ENCODE measurements at places on chromosomes 16 and 17.

GRCh38 chr17:78862073-78863023 lies 21.7 kb upstream of the USP36 start:
- peak; percentile 69 for DNase-seq

- DNase-seq = no peak
These were observed 426.6 kb downstream of the PMP22 start for GRCh38 chr17:14838567-14838966.

DNA sequence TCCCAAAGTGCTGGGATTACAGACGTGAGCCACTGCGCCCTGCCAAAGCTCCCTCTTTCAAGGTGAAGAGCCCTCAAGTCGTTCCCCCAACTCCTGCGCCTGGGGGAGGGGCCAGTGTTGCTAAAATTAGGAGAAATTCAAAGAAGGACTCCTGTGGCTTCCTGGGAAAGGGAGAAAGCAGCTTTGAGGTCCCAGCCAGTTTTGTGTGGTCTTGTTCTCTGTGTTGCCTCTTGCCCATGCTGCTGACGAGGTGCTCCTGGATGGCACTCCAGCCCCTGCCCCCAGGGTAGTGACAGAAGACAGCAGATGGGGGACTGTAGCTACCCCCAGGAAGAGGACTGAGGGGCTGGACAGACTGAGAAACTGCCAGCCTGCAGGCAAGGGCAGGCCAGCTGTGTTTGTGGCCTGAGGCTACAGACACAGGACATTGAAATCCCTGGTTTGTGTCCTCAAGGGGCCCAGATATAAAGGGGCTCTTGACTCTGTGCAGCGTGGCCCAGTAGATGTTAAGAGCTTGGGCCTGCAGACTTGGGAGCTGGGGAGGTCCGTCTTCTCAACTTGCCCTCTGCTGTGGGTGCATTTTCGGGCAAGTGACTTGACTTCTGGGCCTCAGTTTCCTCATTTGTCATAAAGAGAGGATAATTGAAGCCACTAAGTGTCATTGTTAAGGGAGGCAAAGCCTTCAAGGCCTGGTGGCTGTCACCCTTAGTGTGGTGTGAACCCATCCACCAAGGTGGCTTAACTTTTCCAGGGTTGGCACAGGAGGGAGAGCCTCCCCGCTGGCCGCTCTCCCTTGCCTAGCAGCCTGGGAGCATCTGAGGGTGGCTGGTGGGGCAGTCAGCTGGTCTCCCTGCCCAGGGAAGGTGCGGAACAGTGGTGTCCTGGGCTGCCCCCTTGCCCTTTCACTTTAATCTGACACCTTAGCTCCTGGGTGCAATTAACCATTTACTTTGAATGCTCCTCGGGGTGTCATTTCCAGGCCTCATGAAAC lies 4.1 kb downstream of the UBALD2 start:
- no peak for DNase-seq

DNA sequence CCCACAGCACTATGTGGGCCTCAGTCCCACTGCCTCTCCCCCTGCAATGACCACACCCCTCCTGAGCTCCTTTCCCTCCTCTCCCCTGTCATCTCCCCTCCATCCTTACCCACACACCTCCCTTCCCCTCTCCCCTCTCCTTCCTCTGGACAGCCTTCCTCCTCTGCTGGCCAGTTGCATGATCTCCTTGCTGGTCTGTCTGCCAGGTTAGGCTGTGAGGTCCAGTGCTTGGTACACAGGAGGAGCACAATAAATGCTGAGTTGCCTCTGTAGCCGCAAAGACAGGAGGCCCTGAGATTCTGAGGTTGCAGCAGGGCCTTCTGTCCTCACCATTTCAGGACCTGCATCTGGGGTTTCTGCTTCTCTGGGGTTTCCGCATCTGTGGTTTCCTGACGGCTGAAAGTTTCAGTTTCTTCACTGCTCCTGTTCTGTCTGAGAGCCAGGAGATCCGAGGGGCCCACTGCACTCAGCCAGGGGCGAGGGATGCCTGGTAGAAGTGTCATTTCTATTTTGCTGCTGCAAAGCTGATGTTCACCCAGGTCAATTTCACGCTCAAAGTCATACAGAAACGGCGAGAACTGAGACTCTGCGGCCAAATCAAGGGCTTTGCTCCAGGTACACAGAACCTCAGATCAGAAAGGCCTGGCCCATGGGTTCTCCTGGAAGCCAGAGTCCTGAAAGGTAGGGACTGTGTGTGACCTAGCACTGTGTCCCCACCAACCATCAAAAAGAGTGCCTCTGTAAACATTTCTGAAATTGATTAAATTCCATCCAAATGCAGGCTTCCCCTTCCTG lies 4.6 kb upstream of the SLC12A3 start:
- no peak for DNase-seq

DNA sequence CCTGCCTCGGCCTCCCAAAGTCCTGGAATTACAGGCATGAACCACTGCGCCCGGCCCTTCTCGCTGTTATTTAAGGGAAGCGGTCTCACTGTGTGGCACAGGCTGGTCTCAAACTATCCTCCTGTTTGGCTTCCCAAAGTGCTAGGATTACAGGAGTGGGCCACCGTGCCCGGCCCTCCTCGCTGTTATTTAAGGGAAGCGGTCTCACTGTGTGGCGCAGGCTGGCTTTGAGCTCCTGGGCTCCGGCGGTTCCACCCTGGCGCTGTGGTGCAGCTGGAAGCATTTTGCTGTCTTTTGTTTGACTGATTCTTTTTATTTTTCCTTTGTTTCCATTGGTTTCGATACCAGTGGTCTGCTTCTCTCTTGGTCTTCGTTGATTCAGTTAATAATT lies 40.7 kb downstream of the FOXK2 start:
- DNase-seq = no peak

- no peak for DNase-seq
These were observed 23.0 kb upstream of the CHMP6 start for GRCh38 chr17:80968602-80969029.

DNA sequence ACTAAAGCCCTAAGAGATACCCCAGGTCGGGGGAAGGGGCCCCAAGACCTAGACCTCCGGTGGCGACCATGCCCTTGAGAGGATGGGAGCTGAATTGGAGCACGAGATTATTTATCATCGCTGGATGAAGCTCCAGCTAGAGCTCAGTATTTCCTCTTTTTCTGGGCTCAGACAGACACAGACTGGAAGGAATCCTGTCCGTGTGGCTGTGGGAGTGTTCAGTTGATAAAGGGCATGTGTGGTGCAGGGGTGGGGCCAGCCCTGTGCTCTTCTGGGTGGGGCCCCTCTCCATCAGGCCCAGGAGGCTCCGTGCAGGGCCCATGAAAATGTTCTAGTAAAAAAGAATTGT lies 6.3 kb upstream of the CBX4 start:
- no peak for DNase-seq

- no peak for DNase-seq
These were observed 95.1 kb upstream of the TMEM132E start for GRCh38 chr17:34484193-34484733.

DNA sequence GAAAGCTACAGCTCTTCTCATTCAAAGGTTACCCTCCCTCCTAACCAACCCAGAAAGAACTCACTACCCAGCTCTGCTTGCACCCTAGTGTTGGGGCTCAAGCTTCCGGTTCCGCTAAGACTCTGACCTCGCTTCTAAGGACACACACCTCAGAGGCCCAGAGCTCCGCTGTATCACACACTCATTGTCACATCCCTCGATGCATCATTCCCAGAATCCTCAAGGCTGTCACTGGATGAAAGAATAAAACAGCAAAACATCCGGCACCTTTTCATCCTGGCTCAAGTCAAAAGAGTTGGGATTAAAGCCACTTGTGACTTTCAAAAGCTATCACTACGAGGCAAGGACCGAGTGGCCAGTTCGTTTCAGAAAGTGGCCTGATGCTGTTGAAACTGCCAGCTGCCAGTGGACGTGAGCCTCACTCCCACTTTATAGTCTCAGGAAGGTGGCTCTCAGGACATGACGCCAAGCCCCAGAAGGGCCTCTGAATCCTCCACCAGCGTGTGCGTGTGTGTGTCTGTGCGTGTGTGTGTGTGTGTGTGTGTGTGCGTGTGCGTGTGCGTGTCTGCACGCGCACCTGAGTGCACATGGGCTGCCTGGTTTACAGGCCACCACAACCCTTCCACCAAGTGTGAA lies 29.0 kb downstream of the ZFHX3 start:
- DNase-seq = peak; percentile 22

- no peak for DNase-seq
These were observed 38.5 kb upstream of the MYOCD start for GRCh38 chr17:12627177-12627629.

DNA sequence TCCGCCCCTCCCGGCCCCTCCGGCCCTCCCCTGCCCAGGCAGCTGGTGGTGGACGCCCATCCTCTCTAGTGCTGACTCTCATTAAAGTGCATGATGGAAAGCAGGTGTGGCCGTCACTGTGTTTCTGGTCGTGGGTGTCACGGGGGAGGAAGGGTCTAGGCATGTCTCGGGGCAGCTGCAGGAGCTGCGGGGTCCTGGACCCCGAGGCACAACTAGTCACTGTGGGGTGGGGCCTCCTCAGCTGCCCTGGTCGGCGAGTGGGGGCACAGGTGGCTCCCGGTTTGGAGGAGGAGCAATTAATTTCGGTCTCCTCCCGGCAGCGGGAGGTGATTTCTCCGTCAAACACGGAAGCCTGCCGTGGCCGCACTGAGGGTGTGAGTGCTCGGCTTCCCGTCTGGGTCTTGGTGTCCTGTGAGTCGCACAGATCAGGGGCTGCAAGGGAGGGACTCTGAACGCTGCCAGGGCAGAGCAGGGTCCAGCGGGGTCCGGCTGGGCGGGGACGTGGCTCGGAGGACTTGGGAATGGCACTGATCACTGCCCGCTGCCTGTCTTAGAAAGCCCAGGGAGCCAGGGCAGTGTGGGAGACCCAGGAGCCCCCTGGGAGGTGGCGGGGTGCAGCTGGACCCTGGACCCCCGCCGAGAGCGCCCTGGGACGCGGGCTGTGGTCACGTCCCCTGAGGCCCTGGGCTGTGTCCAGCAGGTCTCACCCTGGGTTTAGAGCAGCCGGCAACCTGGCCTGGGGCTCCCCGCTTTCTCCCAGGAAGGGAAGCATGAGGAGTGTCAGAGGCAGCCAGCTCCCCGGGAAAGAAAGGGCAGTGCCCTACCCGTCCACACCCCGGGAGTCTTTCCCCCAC lies 3.3 kb downstream of the TPSD1 start:
- no peak for DNase-seq

DNA sequence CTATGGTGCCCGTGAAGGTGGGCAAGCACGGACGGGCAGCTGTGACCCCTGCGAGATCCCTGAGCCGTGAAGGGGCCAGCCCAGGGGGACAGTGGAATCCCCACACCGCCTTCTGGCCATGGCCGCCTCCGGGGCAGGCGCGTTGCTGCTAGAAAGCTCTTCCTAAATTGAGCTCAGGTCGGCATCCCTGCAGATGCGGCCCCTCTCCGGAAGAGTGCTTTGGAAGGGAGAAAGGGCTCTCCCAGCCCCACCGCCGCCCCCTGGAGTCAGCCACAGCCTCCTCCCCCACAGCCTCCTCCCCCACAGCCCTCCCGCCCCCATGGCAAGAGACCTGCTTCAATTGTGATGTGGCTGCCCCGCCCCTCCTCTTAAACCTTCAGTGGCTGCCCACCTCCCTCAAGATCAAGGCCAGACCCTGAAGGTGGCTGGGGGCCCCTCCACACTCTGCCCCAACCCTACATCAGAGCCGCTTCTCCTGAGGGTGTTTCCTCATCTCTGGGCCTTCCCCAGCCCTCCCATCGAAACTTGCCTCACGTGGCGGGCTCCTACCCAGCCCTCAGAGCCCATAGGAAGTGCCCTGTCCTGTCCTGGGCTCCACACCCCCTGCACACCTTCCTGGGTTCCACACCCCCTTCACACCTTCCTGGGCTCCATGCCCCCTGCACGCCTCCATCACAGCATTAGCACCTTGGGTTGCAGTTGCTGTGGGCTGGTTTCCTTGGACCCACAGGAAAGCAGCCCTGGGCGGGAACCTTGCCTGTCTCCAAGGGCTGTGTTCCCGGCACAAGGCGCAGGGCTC lies 5.5 kb upstream of the CBFA2T3 start:
- no peak for DNase-seq

DNA sequence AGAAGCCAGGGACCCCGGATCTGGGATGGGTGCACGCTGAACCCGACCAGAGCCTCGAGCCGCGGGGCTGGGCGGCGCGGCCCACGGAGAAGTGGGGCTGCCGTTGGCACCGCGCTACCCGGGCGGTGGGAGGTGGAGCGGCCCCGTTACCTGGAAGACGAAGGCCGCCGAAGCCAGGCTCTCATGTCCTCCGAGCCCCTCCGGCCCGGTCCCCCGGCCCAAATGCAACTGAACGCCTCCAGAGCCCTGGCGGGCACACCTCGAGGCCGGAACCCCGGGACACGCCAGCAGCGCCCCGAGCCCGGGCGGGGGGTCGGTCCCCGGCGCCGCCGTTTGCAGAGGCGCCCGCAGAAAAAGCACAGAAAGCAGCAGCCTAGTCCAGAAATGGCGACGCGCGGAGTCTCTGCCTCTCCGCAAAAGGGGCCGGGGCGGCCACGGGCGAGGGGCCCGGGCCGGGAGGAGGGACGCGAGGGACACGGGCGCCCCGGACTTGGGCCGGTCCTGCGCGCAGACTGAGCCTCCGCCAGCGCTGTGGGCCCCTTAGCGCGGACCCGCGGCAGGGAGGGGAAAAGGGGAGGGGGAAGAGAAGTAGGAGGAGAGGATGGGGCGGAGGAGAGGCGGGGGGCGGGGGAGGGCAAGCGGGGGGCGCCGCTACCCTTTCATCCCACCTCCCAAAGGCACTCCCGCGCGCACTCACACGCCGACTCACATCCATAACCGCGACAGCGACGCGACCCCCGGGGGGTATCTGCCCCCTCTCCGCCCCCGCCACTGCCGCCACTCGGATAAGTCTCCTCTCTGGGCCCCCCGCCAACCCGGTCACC lies 1.4 kb downstream of the AXIN2 start:
- peak; percentile 90 for DNase-seq

DNA sequence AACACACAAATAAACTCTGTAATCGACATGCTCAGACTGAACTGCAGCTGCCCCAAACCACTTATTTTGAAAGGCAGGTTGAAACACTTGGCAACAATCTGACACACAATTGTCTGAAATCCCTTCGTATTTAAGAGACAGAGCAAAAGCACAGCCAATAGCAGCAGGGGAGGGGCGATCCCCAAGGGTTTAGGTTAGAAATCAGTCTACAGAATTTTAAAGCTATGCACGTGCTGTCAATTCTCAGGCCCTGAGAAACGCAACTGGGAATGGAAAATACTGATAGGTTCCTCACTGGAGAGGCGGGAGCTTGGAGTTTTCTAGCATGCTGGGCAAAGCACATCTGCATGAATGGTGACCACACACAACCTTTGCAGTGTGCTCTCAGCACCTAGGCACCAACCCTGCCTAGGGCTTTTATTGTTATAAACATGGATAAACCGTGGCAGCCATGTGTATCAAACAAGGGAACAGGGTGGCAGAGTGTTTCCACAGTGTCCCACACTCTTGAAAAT lies 168.0 kb downstream of the AATF start:
- no peak for DNase-seq

DNA sequence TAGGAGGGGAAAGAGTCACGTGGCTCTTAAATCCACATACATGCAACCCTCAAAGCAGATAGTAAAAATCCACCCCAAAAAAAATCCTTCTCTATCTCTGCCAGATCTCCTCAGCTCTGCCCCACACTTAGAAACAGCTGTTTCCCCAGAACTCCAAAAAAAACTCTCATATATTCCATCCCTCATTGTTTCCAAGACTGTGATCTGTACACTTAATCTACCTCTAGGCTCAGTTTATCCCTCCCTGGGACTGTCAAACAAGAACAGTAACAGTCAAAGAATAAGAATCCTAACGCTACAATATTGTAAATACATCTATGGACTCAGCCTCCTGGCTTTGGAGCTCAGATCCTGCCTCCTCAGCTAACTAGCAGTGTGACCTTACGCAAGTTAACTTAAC lies 11.6 kb downstream of the CUEDC1 start:
- DNase-seq = no peak

GRCh38 chr16:85380002-85380395 lies 233.1 kb upstream of the GSE1 start:
- no peak for DNase-seq
